ENCODE measurements at places on chromosomes 2 and 18.

- no peak for DNase-seq
Observed at GRCh38 chr2:37554155-37554510, 117.3 kb downstream of the CDC42EP3 start.

- DNase-seq: no peak
Observed at GRCh38 chr2:69637923-69638322, 5.6 kb downstream of the AAK1 start.

DNA sequence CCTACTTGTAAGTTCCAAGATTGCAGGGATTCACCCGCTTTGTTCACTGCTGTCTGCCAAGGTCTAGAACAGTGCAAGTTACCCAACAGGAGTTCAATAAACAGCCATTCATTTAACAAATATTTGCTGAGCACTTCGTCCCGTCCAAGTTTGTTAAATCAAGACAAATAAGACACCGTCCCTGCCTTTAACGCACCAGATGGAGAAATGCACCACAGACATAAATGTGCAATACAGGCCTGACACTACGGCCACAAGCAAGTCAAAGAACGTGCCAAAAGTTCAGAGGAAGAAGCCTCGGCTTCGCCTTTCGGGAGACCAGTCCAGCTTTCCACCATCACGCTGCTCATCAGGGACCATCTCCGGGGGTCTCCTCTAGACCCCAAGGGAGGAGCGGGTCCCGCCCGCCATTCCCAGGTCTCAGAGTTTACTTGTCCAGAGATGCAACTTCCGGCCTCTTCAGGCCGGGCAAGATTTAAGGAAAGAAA is 429 bp downstream of the C2orf76 start:
- DNase-seq: no peak

- DNase-seq: no peak
Observed at GRCh38 chr2:5328826-5329225, 363.4 kb upstream of the SOX11 start.

DNA sequence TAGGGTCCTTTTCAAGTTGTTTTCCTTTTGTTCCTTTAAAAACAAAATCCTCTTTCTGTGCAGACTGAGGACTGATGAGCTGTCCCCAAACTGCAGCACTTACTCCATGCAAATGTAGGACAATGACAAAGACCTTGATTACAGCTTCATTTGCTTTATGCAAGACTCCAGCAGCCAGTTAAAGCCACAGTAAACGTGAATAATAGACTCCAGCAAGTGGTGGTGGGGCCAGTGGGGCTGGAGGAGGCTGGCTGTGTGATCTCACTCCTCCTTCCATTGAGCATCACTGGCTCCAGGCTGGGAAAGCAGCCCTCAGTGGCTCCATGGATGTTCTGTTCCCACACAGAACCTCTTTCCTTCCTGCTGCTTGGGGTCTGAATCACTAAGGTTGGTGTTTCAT is 306.0 kb upstream of the CELF4 start:
- DNase-seq: no peak

DNA sequence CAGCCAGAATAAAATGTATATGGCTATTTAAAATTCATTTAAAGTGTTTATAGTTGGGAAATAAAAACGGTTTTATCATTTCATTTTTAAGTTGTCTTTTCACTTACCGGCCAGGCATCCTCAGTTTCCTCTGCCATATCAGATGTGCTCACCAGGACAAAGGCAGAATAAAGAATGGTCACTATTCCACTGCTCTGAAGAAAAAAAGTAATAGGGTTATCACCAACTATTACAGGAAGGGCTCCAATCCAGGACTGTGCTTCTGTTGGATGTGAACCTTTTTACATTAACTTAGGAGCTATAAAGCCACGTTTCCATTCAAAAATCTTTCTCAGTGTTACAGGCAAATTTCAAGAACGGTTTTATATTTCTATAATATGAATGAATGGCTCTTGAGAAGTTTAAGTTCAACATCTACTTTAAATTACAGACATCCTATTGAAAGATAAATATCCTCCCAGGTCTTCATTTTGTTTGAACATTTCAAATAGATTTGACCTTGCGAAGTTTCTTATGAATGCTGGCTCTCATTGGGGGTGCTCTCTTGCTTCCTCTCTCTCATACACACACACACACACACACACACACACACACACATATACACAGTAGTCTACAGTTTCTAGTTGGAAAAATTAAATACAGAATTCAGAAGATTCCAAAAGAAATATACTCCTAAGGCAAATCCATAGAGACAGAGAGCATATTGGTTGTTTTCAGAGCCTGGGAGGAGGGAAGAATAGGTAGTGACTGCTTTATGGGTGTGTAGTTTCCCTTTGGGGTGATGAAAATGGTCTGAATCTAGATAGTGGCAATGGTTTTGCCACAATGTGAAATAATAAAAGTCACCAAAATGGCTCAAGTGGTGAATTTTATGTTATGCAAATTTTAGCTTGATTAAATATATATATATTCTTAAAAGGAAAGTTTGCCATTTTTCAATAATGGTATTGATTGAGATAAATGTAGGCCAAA is 2.9 kb upstream of the SLC40A1 start:
- no peak for DNase-seq

All from iPS-NIHi11 (cell line).